ENCODE measurements at places on chromosomes 12 and 14.

- DNase-seq, result no peak
Measured at GRCh38 chr12:116863275-116863767, 17.9 kb downstream of the HRK start.

GRCh38 chr12:55058082-55058481, 38.3 kb downstream of the NEUROD4 start:
- no peak for DNase-seq

- DNase-seq, result no peak
Measured at GRCh38 chr12:108333898-108334699, 5.0 kb downstream of the CMKLR1 start.

- DNase-seq, result no peak
Measured at GRCh38 chr12:25552681-25553080, 402 bp downstream of the LMNTD1 start.

DNA sequence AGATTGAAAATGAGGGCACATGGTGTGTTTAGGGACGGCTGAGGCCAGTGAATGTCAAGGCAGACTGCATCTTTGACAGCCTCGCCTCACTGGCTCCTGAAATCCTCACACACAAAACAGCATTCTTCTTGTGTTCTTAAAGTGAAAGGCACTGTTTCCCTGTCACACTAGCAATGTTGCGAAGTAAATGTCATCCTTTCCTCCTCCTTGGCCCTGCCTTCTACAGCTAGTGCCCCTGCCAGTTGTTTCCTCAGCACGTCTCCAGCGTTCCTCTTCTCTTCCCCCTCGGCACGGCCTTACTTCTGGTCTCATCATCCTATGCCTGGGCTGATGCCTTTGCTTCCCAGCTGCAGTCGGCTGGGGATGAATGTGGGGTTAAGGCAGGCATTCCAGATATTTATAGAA, 129.4 kb upstream of the DNM1L start:
- DNase-seq, result peak; percentile 61

- no peak for DNase-seq
Measured at GRCh38 chr12:39378341-39378740, 64.6 kb downstream of the KIF21A start.

DNA sequence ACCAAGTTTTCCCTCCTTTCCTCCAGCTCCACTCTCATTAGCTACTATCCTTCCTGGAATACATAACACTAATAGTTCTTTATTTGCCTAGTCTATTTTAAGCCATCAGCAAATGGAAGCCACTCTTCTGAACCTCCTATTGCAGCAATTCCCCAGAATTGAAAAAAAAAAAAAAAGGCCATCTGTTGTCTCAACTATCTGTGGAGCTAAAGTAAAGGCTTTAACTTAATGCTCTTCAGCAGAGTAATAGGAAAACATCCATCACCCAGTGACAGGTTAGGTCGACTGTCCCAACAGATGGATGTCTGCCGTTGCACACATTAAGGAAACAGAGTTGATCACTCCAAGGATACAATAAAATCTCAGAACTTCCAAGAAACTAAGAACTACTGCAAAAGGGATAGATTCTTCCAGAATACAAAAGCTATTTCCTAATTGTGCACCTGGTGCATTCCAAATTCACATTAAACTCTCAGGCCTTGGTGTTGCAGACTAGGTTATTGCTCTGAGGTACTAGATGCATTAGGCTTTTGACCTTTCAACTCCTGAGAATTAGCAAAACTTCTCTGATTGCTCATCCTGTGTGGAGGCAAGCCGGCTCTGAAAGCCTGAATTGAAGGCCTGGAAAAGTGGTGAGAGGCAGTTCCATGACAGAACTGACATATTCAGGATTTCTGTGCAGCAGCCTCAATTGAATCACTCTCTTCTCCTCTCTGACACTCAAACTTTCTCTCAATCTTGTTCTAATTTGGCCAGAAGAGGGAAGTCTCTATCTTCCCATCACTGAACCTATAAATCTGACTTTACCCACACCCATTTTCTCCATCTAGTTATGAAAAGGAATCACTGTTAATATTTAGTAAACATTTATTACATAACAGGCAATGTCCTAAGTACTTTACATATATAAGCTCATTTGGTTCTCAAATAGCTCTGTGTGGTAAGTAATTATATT, 238.4 kb upstream of the HMGA2 start:
- no peak for DNase-seq

Data from head of caudate nucleus (tissue), 42 donors.